ENCODE measurements at places on chromosomes 3 and 15. TPM values are rescaled to one million over a fixed set of nuclear protein-coding genes. Genes with fewer than 3 reads are reported as not detected.

GRCh38 chr3:192887701-192888100 lies 30.0 kb downstream of the MB21D2 start:
- ATAC-seq = no peak

DNA sequence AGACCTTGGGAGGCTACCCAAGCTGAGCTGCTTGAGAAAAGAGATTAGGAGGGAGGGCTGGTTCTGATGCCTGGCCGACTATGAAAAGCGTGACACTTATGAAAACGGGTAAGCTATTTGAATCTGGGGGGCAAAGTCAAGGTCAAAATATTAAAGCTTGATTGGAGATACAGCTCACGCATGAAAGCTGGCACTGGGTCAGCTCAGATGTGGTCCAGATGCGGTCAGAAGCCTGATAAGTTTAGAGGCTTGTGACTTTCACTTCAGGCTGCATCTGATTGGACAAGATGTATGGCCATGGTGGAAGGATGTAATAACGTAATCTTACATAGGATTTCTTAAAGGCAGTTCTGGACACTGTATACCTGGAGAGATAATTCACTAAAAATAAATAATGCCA lies 690.3 kb downstream of the NTRK3 start:
- ATAC-seq = no peak

- ATAC-seq = no peak
These were observed 71.5 kb upstream of the TNIK start for GRCh38 chr3:171531716-171532115.

DNA sequence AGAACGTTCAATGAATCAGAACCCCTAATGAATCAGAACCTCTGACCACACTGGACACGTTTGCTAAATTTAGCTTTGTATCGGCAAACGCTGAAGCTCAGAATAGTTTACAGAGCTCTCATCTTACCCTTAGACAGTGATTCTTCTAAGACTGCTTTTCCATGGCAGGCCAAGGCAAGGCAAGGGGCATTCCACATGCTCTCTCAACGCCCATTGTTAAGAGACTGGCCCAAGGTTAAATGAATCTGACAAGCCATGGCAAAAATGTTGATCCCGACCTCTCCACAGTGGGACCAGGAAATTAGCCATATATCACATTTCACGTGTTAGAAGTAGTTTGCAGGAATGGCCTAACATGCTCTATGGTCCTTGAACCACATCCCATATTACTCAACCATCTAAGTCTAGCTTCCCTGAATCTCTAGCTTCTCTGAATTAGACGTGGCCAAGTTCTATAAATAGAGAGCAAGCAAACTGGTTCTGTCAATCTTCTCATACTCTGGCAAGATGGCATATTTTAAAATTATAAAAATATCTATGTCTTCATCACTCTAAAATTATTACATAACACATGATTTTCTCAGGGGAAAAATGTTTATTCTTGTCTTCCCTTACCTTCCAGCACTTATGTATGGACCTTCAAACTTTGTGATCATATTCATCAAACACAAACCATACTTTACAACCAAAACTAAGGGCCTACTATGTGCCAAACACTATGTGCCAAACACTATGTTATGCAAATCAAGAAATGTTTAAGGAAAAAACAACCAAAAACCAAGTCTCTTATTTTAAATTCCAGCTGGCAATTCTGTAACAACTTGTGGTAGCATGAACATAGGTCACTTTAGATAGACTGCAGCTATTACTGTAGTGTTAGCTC lies 54.3 kb downstream of the AAGAB start:
- ATAC-seq = no peak

- no peak for ATAC-seq
These were observed 22.9 kb downstream of the LPP start for GRCh38 chr3:188176884-188177283.

DNA sequence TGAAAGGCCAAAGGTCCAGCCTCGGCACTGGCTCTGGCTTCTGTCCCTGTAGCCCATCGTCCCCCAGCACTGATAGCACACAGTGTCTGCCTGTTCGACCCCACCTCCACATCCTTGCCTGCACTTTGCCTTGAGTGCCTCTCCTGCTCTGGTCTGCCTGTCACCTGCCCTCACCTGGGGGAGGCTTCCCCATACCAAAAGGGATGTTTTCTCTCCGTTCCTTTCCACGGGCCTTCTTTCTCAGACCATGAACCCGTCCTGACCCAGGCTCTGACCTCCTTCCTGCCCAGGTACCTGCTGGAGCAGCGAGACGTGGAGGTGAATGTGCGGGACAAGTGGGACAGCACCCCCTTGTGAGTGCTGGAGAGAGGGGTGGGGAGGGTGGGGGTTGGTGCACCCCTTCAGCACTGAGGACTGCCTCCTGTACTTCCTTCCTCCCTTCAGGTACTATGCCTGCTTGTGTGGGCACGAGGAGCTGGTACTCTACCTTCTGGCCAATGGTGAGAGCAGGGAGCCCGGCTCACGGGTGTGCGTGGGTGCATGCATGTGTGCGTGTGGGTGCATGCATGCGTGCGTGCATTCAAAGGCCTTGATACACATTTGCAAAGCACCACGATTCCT lies 1.5 kb downstream of the ABTB1 start:
- ATAC-seq = no peak

GRCh38 chr15:85423256-85423655 lies 42.9 kb downstream of the AKAP13 start:
- ATAC-seq = no peak

Gene SLC6A6
- total RNA-seq = 11.0 TPM

Gene MME
- 0.60 TPM for total RNA-seq

Gene MAGEF1
- total RNA-seq = 16.1 TPM

Gene DCUN1D1
- 37.1 TPM for total RNA-seq
